ENCODE measurements at places on chromosomes 3 and 15.

- DNase-seq: no peak
Measured at GRCh38 chr15:42146551-42147430, 9.6 kb downstream of the PLA2G4F start.

DNA sequence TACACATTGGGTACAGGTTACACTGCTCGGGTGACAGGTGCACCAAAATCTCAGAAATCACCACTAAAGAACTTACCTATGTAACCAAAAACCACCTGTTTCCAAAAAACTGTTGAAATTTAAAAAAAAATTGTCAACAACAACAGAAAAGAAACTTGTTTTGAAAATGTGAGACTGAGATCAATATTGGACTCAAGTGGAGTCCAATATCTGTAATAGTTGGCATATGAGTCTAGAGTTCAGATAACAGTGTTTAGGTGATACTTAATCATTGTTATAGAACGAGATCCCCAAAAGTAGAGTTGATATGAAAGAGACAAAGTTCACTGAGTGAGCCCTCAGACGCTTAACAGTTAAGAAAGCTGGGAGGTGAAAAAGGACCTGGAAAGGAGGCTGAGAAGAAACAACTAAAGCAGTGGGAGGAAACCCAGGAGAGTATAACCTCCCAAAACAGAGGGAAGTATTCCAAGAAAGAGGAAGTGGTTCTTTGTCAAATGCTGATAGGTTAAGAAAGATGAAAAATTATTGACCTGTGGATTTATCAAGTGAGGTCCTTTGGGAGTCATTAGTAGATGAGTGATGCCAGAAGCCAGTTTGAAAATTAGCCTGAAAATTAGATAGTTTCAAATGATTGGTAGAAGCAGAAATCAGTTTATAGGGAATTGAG, 388.6 kb upstream of the DPH6 start:
- no peak for DNase-seq

DNA sequence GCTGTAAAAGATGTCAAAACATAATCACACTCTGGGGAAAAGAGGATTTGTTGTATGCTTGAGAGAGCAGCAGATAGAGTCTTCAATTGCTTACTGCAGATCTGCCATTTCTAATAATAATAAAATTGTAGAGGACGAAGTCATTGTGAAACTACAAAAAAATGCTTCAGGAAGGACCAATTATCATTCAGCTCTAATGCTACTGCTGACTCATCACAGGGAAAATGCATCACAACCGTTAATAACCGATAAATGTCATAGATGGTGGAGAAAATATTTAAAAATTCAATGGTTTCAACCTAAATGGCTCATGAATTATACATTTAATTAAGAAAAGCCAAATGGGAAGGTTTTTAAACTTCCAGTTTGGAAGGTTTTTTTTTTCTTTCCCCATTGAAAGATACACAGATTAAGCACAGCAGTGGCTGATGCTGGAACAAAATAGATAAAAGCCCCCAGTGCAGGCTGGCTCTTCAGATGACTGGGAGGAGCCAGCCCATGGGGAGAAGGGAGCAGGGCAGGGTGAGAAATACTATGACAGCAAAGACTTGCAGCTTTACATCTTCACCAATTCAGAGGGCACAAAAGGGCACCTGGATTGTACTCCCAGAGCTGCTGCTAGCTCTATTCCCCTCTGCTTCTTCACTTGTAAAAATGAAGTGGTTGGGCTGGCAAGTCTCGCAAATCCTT, 196.1 kb downstream of the CNTN6 start:
- no peak for DNase-seq

DNA sequence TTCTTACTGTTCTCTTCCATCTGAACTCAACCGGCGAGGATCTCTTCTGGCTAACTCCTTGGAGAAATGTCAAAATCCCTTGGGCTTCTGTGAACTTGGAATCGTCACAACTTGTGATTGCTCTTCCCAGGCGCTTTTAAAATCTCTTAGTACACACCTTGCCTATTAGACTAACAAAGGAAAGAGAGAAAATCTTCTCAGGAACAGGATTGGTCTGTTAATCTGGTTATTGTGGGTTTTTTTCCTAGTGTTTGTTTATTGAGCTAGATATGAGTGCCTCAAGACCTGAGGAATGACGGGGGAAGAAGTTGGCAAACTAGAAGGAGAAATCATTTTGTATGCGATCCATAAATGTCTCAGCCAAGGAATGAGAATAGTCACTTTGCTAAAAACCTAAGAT, at the start of gene ATP13A5:
Gene ATP13A5 (minus strand): TSS at position 48 of the 400 bp plus-strand sequence. CDS start 28 bp downstream, at position 20.
- no peak for DNase-seq

GRCh38 chr3:30657914-30658313, 51.5 kb downstream of the TGFBR2 start:
- no peak for DNase-seq

DNA sequence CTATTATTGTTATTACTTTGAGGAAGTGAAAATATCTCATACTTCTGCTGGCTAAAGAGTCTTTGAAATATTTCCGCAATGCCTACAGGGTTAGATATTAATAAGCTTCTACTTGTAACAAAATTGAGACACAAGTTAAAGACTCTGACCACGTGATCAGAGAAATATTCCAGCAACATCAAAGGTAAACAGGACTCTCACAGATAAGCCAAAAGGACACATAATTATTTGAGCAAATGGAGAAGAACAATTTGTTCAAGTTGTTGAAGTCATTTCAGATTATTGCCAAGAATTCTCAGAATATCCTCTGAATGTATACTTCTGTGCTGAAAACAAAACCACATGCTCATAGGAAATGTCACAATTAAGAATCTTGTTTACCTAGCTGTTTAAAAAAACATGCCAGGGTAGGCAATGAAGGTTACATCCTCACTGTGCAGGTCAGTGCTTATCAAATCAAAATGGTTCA, 225.8 kb upstream of the ALCAM start:
- no peak for DNase-seq

DNA sequence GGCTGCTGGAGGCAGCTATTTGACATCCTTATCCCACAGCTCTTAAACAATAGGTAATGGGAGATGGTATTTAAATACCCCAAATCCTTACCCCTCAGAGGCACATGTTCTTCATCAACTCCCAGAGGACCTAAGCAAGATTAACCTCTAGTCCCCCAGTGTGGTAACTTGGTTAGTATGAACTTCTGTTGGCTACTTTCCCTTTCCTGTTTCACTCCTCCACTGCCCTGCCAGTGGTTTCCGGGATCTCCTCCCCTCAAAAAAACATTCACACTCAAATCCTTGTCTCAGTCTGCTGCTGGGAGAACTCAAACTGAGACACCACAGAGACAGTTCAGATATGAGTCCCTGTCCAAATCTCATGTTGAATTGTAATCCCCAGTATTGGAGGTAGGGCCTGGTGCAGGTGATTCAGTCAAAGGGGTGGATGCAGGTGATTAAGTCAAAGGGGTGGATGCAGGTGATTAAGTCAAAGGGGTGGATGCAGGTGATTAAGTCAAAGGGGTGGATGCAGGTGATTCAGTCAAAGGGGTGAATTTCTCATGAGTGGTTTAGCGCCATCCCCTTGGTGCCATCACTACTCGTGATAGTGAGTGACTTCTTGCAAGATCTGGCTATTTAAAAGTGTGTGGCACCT, 335.0 kb upstream of the CTNNB1 start:
- no peak for DNase-seq

DNA sequence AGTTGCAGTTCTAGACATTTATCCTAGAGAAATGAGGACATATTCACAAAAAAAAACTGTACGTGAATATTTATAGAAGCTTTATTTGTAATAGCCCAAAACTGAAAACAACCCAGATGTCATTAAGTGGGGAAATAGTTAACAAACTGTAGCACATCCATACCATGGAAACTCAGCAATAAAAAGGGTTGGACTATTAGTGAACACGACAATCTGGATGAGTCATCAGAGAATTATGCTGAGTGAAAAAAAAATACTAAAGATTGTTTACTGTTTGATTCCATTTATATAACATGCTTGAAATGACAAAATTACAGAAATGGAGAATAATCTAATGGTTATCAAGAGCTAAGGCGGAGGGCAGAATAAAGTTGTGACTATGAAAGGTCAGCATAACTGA, 59.5 kb downstream of the CPA3 start:
- DNase-seq: no peak

DNA sequence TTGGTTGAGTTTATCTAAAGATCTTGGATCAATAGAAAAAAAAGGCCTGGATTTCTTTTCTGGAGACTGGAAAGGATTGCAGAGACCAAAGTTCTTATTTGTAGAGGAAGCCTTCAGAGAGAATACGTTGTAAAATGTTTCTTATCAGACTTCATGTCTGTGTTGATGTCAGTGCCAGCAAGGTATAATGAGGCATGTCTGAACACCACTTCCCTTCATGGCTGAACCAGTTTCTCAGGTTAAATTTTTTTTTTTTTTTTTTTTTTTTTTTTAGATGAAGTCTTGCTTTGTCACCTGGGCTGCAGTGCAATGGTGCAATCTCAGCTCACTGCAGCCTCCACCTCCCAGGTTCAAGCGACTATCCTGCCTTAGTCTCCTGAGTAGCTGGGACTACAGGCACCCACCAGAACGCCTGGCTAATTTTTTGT, 17.8 kb upstream of the ZNF774 start:
- DNase-seq: no peak

DNA sequence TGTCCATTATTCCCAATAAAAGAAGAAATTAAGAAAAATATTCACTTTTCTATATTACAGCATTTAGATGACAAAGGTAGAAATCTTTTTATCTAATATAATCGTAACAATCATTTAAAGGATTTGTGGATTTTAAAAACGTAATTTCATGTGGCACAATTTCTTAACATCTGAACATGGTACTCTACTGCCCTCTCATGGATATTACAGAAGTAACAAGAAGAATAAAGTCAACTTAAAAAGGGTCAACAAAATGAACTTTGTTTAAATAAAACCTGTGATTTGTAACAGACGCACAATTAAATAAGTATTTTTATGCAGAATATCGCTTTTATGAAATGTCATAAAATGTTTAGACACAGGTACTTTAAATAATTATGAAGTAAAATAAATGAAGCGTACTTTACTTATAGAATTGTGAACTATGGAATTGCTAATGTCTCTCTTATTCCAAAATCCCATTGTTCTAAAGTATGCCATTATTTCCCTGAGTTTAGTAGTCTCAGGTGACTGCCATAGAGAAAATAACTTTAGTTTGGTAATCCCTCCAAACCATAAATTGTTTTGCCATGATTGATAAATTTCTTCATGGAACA, 366.8 kb upstream of the ZNF385D start:
- DNase-seq: peak; percentile 33

GRCh38 chr3:62167566-62168262, 205.6 kb downstream of the FEZF2 start:
- no peak for DNase-seq

DNA sequence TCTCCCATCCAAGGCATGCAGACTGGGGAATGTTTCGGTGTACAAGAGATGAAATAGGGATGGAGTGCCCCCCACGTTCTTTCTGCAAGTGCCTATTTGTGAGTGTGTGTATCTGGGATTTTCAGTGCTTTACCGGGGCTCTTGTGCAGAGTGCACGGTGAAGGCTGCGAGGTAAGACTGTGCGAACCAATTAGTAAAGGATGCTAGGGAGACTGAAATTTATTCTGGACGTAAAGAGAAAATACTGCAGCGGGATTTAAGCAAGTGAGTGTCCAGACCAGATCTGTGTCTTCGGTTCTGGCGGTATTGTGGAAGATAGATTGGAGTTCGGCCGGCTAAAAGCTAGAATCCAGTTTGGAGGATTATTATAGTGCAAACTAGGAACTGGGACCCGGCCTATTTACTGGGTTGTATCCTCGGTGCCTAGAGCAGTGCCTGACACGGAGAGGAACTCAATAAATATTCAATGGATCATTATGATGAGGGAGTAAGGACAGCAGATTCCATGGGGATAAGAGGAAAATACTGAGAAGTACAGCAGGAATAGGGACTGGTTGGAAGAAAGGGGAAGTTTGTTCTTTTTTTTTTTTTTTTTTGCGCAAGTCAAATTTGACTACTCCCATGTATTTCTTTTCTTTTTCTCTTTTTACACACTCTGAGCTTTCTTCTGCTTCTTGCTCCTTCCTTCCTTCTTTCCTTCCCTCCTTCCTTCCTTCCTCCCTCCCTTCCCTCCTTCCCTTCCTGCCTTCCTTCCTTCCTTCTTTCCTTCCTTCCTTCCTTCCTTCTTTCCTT, 580 bp upstream of the MAGEF1 start:
- no peak for DNase-seq

DNA sequence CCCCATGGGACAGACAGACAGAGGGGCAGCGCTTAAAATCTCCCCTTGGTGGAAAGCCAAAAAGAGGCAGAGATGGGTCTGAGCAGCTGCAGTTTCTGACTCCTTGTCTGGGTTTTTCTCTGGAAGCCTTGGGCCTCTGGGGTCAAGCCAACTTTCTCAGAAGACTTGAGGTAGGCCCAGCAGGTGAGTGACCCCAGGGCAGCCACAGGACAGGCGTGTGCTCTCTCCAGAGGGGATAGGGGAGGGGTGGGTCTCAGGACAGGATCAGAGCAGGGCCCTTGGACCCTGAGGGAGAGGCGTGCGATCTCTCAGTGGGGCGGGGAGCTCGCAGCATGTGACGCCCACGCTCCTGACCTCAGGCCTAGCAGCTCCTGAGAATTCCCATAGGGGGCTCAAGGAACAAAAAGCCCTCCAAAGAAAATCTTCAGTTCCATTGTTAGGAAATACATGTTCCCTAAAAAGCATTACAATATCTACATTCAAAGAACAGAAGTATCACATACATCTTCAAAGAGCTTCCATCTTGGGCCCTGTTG, 34.6 kb upstream of the DUSP7 start:
- DNase-seq: no peak

- DNase-seq: peak; percentile 3
Measured at GRCh38 chr3:81643721-81644120, 117.7 kb downstream of the GBE1 start.

DNA sequence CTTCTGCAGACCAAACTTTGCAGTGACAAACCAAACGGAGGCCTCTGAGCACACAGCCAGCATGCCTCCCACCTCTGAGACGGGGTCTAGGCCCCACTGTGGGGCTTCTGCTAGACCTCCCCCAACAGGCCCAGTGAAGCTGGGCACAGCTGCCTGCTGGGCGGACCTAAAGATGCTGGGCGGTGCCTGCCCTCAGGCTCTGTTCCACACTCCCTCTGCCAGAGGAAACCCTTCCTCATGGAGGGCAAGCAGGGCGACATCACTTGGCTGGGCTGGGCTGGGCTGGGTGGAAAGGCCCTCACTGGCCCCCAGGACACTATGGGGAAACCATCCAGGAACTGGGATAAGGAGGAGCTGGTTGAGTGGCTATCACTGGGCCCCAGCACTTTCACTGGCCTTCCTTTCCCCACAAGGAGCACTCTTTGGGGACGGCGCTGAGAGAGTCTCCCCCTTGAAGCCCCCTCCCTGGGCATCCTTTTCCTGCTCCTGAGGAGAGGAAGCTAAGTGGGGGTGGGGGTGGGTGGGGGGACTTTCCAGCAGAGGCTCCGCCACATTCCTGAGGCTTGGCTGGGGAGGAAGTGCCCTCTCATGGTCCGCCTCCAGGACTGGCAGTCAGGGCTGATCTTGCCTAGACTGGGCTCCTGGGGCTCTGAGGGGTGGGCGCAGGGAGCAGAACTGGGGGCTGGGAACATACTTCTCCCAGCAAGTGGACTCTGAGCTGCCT, 98.1 kb upstream of the HACD2 start:
- DNase-seq: no peak
